ENCODE measurements at places on chromosomes 5 and 9.
A peak's percentile ranks its signal among the peaks of the same experiment; 100 is the strongest.

GRCh38 chr5:112142769-112143270, 276.3 kb downstream of the EPB41L4A start:
- no peak for DNase-seq

GRCh38 chr5:150219142-150219541, 29.3 kb downstream of the SLC6A7 start:
- DNase-seq = no peak

DNA sequence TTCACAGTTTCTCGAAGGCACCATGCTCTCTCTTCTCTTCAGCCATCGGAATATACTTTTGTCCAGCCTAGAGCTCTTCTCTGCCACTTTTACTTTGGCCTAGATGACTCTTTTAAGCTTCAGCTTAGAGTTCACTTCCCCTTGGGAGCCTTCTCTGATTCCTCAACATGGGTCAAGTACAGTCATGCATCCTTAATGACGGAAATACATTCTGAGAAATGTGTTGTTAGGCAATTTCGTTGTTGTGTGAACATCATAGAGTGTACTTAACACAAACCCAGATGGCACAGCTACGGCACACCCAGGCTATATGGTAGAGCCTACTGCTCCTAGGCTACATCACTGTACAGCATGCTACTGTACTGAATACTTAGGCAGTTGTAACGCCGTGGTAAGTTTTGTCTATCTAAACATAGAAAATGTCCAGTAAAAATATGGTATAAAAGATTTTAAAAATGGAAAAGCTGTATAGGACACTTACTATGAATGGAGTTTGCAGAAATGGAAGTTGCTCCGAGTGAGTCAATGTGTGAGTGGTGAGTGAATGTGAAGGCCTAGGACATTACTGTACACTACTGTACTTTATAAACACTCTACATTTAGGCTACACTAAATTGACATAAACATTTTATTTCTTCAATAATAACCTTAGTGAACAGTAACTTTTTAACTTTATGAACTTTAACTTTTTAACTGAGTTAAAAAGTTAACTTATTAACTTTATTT, 15.1 kb upstream of the TNFSF15 start:
- no peak for DNase-seq

- no peak for DNase-seq
These were observed 22.6 kb upstream of the BRINP1 start for GRCh38 chr9:119391878-119392277.

- DNase-seq = no peak
These were observed 9.4 kb upstream of the PLEKHG4B start for GRCh38 chr5:82570-82969.

DNA sequence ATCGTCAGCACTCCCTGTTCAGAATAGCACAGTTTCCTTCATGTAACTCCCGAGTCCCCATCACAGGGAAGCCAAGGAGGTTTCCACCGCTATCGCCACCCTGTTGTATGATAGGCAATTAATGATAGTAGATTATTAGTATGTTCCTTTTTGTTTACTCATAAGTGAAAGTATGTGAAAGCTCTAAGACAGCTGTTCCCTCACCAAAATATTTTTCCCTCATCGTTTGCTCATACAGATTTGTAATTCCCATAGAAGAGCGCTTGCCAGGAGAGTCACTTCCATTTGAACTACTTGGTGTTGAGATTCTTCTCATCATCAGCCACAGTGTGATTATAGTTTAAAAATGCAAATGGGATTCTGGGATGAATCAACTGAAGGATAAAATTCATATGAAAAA, 140.9 kb downstream of the PAM start:
- DNase-seq = no peak

DNA sequence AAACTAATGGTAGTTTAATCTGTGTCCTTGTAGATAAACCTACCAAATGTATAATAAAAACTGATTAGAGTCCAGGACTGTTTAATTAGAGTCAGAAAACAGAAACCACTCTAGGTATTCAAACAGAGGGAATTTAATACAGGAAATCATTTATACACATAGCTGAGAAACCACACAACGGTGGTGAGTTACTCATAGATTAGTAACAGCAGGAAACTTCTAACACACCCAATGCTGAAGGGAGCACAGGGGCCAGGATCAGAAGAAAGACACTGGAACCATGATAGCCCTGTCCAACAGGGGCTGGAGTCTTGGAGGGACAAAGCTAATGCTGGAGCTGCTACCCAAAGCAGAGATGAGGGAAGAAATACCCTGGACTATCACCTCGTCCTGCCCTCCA, 321.0 kb downstream of the ACTL7B start:
- DNase-seq = no peak

GRCh38 chr5:126519637-126520592, 75.1 kb downstream of the ALDH7A1 start:
- DNase-seq = no peak

GRCh38 chr5:57751710-57752109, 269.1 kb upstream of the ACTBL2 start:
- DNase-seq = no peak

- DNase-seq = no peak
These were observed 380.3 kb upstream of the ACTBL2 start for GRCh38 chr5:57862942-57863341.

GRCh38 chr9:121055642-121056143, 5.6 kb upstream of the C5 start:
- no peak for DNase-seq

DNA sequence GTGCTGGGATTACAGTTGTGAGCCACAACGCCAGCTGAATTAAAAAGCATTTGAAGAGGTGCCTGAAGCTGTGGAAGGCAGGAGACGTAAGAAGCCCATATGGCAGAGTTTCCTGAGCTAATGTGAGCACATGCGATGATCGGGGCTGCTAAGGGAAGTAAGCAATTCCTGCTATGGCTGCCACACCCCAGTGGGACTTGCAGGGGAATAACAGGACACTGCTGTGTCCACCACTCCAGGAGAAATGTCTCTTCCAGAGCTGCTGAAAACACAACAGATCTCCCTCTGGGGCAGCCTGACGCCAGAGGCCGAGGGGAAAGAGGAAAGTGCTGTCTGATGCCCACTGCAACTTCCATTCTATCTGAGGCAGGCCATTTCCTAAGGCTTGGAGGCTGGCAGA, 46.2 kb upstream of the ANKRD55 start:
- no peak for DNase-seq

- no peak for DNase-seq
These were observed 26.8 kb downstream of the SPTAN1 start for GRCh38 chr9:128579194-128579593.

DNA sequence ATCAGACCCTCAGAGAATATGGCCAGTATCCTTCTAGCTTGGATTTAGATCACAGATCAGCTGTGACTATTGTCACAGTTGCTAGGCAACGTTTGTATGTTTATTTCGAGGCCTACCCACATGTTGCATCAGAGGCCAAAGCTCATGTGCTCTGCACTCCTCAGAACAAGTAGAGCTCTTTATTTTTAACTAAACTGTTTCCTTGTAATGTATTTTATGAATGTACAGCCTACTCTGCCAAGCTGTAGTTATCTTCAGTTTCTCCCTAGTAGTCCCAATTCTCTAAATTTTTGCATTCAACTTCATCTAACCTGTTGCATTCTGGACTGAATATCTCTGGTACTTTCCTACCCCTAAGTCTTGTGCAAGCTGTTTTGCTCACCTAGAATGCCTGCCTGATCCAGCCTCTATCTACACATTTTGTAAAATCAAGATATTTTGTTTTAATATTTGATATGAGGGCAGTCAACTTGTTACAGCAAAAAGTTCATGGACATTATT, 52.8 kb downstream of the CAST start:
- peak; percentile 50 for DNase-seq

DNA sequence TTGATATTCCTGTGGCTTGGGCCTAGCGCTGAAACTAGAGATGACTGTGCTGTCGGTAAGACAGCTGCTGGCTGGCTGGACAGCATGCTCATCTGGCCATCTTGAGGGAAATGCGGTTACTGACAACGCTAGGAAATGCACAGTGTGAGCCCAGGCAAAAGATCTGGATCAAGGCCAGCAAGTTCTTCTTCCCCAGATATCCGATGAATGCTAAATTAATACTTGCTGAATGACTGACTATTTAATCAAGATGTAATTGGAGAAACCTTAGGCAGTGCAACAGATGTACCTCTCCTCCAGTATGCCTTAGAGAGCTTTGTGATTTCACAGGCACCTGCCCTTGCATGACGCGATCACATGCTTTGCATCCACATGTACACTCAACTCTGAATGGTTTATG, 659.1 kb downstream of the EFNA5 start:
- DNase-seq = no peak

DNA sequence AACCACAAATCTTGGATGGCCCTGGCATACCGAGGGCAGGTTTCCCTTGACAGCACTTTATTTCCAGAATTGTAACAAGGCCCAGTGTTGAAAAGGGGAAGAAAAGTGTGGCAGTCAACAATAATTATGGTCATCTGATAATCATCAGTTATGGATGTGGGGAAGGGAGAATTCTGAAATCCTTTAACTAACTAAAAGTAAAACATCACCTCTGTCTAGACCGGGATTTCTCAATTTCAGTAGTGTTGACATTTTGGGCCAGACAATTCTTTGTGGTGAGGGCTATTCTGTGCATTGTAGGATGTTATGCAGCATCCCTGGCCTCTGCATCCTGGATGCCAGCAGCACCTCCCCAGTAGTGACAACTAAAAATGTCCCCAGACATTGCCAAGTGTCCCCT, 140.4 kb downstream of the PSAT1 start:
- DNase-seq = no peak

- DNase-seq = no peak
These were observed 142.5 kb upstream of the VLDLR start for GRCh38 chr9:2479056-2479565.

DNA sequence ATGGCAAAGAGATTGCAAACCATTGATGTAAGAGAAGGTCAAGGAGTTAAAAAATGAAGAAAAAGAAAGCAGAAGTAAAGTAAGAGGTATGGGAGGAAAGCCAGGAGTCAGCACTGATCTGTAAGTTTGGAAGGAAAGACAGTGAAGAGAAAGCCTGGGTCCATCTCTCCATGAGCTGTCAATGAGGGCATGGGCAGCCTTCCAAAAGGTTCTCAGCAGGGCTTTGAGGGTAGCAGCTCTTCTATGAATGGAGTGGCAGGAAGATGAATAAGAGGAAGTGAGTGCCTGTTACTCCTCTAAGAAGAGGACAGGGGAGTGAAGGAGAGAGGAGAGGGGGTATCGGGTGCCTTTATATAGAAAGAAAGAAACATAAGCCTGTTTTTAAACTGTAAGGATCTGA, 97.1 kb downstream of the ADCY2 start:
- DNase-seq = no peak

- DNase-seq = no peak
These were observed 61.0 kb downstream of the DAP start for GRCh38 chr5:10699987-10700386.

GRCh38 chr5:144487761-144488160, 317.1 kb downstream of the KCTD16 start:
- DNase-seq = no peak

DNA sequence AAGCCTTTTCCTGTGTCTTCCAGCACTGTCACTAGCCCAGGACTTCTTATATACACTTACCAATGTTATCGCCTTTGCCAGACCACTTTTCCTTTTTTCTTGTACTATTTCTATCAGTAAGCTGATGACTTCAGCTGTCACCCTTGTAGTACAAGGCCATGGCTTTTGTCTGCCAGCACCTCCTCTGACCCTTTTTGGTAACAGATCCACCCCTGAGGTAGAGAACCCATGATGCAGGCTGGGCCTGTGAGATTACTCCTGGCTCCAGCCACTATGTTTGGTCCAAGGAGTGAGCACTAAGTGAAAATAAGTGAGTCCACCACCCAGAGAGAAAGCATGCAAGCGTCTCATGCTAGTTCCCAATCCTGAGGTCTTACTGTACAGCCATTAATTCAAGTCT, 406.7 kb downstream of the MLLT3 start:
- no peak for DNase-seq

DNA sequence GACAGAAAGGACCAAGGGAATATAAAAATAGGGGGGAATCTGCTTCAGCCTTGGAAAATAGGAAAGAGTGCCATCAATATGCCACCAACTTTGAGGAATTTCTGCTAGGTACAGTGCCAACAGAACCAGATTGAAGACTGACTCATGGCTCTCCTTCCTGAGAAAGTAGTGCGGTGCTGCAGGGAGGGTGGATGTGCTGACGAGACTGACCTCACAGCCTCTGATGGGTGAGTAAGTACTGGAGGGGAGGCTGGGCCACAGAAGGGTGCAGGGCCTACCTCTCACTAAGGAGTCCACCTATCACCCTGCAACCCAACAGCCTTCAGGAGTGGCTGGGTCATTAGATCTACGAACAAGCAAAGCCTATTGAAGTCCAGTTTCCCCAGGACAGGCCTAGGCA, 187.6 kb downstream of the GABBR2 start:
- no peak for DNase-seq

GRCh38 chr5:17426104-17426749, 71.8 kb upstream of the TAF11L2 start:
- no peak for DNase-seq

- DNase-seq = no peak
These were observed 59.4 kb upstream of the ICE1 start for GRCh38 chr5:5363045-5363444.

DNA sequence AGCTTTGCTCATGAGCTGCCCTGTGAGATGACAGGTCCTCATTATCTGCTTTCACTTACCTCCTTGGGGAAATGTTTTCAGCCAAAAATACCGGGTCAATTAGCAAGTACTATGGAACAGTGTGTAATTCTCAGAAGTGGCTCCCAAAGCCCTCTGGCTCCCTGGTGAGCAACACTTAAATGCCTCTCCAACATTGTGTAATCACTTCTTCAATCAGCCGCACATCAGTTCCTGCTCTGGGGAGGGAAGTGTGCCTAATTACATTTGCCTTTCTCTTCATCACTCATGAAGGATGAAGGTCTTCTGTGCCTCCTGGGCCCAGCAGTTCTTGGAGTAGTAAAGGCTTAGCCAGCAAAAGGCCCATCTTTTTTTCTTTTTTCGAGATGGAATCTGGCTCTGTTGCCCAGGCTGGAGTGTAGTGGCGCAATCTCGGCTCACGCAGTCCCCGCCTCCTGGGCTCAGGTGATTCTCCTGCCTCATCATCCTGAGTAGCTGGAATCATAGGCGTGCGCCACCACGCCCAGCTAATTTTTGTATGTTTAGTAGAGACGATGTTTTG, 23.1 kb downstream of the NIM1K start:
- DNase-seq = no peak

DNA sequence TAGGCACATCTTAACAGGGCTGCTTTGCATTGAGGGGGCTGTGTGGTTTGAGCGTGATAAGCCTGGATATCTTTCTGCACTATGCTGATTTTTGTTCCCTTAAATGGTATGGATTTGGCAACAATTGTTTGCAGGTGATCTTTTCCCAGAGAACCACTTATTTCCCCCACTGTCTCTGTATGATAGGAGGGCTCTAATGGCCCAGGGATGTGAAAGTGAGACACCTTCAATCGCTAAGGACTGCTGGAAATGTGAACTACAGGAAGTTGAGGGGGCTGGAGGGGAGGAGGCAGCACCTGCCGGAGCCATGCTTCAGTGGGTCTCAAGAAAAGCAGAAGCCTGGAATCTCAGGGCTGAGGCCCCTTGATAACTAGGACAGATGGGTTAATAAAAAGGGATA, 29.4 kb downstream of the SYK start:
- no peak for DNase-seq
